NCI-H187 (cell line): ENCODE measurements at places on chromosomes 2 and 18.

- DNase-seq: no peak
These were observed 232.1 kb downstream of the TMX3 start for GRCh38 chr18:68482815-68483214.

DNA sequence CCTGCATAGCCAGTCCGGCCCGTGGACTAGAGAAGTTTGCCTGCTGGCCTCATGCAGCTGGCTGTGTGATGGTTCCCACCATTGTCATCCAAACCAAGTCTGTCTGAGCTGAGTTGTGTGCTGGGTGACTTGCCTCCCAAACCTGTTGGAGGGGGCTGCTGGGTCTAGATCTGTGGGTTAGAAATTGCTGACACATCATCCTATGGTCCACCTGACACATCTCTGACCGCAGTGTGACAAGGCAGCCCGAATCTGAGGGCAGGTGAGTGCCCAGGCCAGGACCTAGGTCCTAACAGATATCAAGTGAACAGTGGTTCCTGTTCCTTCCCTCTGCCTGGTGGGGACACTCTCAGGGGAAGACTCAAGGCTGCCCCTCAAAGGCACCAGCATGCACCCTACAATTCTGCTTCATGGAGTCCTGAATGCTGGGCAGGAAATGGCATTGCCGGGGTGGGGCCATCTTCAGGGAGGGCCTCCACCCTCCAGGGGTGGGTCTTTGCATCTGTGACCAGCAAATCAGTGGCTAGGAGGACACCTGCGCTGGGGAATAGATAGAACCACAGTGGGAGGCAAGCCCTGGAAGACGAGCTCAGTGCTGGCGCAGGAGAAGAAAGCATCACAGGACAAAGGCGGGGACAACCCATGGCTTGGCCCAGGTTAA lies 117.9 kb upstream of the ID2 start:
- no peak for DNase-seq

DNA sequence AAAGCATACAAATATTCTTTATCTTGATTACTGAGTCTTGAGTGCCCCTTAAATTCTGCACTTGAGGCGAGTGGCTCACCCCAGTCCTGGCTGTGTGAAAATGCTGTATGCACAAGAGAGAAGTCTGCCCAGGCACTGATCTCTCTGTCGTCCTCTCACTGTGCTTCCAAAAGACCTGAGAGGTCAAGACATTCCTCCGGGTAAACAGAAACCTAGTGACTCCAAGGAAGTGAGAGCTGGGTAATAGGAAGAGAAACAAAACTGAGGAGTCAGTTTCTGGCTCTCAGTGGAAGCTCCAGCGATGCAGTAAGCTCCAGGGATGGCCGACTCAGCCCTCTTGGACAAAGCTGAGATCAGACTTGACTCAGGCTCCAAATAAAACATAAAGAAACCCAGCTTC lies 70.9 kb downstream of the AAK1 start:
- no peak for DNase-seq

DNA sequence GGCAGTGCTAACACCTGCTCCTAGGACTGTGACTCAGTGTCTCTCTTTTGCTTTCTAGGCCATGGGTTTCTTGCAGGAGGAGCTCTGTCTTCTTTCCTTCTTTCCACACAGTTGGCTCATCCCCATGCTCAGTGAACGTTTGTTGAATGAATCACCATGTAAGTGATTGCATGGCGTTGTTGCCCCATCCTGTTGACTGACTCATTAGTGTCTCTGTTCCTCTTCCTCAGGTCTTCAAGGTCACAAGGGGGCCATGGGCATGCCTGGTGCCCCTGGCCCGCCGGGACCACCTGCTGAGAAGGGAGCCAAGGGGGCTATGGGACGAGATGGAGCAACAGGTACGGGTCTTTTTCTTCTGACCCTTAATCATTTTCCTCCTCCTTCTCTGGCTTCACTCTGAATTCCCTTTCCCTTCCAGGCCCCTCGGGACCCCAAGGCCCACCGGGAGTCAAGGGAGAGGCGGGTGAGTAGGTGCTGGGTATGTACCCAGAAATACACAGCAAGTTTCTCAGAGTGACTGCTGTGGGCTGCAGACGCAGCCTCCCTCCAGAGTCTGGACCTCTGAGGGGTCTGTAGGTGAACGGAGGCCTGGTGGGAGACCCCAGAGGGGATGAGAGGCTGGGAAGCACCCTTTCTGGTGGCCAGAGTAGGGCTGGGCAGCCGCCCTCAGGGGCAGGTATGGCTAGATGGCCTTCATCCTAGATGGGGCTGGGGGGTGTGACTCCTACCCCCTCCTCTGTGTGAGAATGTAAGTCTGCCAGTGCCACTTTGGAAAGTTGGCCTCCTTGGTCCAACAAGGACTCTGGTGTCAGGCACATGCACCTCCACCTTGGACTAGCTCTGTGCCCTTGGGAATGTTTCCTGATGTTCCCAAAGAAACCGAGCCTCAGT lies 32.4 kb downstream of the MARCO start:
- no peak for DNase-seq

GRCh38 chr2:239587311-239587731 lies 186.5 kb upstream of the HDAC4 start:
- no peak for DNase-seq

- DNase-seq: no peak
These were observed 14.8 kb downstream of the ASB1 start for GRCh38 chr2:238441262-238442114.

GRCh38 chr18:46257366-46257765 lies 153.2 kb downstream of the HAUS1 start:
- DNase-seq: no peak

GRCh38 chr2:42169100-42169873 lies at the start of gene EML4:
EML4 (plus strand) TSS chr2:42169353; CDS start chr2:42169612, 259 bp downstream.
- peak; percentile 94 for DNase-seq

DNA sequence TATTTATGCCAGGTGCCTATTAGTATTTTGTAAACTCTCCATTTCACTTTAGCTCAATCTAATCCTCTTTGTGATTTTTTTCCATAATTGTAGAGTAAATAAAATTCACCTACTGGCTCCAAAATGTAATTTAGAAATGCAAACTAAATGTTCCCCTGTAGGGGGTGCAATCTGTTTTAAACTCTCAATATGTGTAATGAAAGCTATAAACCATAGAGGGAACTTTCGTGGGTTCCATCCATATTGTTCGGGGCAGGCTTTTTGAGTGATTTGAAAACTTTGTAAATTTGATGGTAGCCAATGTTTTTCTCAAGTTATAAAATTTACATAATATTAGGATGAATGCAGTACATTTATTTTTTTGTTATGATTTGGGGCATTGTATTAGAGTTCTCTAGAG lies 49.4 kb downstream of the TSPYL6 start:
- DNase-seq: no peak

- DNase-seq: no peak
These were observed 193.7 kb upstream of the ID2 start for GRCh38 chr2:8488001-8488738.

DNA sequence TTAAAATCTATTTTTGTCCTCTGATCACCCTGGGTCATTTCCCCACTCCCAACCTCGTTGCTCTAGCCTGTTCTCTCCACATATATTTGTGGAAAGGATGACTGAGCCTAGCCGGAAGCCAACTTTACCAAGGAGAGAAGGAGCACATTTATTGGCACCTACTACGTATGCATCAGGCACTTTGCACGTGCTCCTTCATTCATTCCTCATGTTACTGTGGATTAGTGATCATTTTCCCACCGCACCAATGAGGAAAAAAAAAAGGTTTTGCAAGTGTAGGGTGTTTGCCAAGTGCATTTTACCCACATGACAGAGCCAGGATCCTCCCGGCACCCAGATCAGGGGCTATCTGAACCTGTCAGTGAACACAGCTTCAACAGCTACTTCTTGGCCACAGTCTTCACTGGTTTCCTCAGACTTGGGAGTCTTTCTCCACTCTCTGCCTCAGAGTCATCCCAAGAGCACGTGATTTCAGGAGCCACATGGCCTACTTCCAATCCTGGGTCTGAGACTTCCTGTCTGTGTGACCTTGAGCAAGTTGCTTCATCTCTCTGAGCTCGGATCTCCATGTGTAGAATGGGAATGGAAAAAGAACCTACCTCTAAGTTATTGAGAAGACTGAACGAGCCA lies 1.9 kb upstream of the C1QL2 start:
- no peak for DNase-seq

GRCh38 chr18:49020129-49020528 lies 69.4 kb upstream of the SMAD7 start:
- no peak for DNase-seq

- DNase-seq: no peak
These were observed 7.2 kb upstream of the ABCB11 start for GRCh38 chr2:169038338-169038757.

DNA sequence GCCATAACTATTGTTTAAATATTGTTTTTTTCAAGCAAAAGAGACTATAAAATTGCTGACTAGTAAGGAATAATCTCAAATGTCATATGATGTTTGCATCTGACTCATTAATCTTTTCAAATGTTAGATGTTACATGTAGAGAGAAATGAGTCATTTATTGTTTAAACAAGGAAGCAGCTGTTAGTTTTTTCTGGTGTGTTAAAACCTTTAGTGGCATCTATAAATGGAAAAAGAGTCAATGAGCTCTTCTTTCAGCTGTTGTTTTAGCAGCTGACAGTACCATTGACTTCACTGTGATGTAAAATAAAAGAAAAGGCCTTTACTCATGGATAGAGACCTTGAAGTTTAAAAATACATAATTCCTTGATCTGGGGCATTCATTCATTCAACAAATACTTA lies 1.8 kb upstream of the KLHL41 start:
- no peak for DNase-seq

DNA sequence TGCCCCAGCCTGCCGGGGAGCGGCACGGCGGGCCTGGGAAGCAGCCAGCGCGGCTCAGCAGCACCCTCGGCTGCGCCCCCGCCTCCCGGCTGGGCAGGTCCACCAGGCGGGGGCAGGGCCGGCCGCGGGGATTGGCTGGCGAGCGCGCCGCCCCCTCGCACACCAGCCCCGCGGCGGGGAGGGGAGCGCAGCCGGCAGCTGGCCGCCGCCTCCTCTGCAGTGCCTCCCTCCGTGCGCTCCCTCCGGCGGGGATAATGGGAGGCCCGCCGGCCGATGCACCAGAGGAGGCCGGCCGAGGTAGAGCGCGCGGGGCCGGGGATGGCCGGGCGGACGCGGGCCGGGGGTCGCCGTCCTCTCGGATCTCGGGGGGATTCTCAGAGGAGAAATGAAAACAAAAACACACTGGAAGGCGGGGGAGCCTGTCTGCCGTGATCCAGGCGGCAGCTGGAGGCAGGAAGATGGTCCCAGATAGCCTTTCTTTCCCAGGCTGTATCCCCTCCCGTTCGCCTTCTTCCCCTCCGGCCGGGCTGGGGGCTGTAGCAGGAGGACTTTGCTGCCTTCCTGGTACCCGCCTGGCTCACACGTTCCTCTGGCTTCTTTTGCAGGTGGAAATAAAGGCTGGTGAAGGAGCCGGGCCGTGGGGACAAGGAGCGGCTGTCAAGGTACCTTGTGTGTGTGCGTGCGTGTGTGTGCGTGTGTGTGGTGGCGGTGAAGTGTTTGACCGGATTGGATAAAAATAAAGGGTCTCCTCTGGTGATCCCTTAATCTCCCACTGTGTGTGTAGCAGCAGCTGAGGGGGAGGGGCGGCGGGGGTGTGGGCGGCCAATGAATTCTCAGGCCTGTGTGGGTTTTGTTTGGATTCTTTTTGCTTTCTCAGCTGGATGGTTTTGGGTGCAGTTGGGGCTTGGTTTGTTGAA lies 18.1 kb downstream of the TET3 start:
- peak; percentile 12 for DNase-seq

DNA sequence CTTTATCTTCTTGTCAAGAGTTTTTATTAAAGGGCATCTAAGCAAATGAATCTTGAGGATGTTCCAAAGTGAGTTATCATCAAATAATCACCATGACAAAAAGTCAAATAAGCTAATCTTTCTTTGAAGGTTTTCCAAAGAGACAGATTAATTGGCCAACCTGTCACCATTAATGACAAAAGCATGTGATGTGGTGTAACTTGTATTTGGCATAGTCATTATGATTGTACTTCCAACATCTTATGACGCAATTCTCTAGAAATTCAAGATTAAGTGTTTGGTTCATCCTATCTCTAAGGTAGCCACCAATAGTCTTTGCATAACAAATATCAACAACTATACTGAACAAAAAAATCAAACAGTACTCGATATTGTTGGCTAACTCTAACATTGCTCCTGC lies 28.6 kb downstream of the RBMS1 start:
- no peak for DNase-seq

DNA sequence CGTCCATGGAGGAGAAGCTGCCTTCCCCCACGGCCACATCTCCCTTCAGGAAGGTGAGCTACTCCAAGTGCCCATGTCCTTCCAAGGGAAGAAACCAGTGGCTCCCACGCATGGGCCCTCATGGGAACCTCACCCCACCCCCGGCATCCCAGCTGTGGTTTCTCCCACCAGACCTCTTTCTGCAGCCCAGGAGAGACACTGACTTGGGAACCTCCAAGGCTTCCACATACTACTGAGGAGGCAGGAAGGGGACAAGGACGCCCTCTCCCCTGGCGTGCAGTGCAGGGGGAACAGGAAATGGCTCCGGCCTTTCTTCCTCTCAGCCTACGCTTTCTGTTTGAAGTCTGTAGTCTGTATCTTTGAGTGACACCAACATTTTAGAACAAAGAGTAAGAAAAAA lies 104.5 kb upstream of the EPC2 start:
- no peak for DNase-seq

- DNase-seq: no peak
These were observed 31.5 kb upstream of the KLHL14 start for GRCh38 chr18:32804134-32804888.

GRCh38 chr2:108905176-108905575 lies 83.8 kb downstream of the EDAR start:
- DNase-seq: no peak

DNA sequence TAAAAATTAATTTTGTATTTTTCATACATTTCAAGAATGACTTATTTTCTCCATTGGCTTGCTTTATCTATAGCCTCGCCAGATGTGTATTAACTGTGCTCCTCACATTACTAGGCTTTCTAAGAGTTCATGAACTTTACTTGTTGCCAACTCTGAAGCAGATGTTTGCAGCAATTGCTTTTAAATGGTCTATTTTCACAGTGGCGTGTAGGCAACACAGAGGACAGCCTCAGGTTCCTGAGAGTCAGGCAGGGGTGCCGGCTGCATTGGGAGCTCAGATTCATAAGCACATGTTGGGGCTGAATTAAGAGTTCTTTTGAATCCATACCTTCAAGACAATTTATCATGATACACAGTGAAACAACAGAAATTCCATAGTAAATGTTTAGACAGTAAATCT lies 179.2 kb upstream of the PXDN start:
- no peak for DNase-seq
